ENCODE measurements at places on chromosomes 13 and 19. TPM values are rescaled to one million over a fixed set of nuclear protein-coding genes. Genes with fewer than 3 reads are reported as not detected.

KLHL1 gene
- not detected for total RNA-seq

DNA sequence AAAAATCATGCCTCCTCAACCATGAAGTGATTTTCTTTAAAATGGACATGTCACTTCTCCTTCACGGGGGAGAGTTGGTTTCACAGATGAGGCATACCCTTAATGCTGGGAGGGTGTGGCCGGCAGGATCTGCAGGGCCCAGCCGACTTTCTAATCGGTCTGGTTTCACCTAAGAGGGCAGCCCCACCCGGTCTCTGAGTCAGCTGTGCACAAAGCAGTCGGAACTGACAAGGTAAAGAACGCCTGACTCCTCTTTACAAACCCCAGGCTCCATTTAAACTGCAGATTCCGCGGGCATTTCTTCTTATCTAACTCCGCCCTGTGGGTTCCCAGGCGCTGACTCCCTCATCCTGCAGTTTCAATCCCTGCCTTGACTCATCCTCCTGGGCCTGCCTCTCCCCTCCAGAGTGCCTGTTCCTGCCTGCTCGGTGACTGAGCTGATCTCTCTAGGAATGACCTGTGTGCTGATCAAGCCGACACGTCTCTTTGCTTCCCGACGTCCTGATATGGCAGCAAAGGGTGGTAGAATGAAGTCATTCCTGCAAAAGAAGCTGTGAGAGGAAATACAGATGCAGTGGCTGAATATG, 63.4 kb downstream of the EFNB2 start:
- H3K27ac ChIP-seq, result peak overlapping the region; percentile 11
- no peaks in the 10 kb centered on the region for H3K27me3 ChIP-seq
- H3K36me3 ChIP-seq, result no peaks in the 10 kb centered on the region

DNA sequence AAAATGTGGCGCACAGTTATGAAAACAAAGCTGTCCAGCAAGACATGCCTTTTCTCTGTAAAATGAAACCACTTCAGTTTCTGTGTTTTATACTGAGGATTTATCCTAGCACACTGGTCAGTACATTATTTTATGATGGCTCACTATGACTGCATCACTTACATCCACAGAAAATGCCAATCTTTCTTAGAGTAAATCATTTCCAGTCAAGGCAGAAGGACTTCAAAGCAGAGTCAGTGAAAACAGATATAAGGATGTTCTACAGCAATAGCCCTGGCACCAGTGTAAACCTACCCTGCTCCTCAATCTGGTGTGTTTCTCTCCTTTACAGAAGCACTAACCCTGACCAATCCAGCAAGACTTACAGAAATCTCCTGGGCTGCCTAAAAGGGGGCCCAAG, 473.5 kb downstream of the GPC6 start:
- no peaks in the 10 kb centered on the region for H3K4me1 ChIP-seq
- DNase-seq, result no peak
- H3K27me3 ChIP-seq, result no peaks in the 10 kb centered on the region
- no peak overlapping the region for H3K4me3 ChIP-seq

LGALS7B gene
- not detected for total RNA-seq

GRCh38 chr19:16581145-16581970, 9.1 kb upstream of the SLC35E1 start:
- no peak overlapping the region for H3K4me3 ChIP-seq
- H3K27ac ChIP-seq, result peak overlapping the region; percentile 62
- H3K4me1 ChIP-seq, result peaks cover 76% of the 10 kb centered on the region
- H3K27me3 ChIP-seq, result no peaks in the 10 kb centered on the region
- DNase-seq, result peak; percentile 79

PRSS57 gene
- total RNA-seq, result not detected

DNA sequence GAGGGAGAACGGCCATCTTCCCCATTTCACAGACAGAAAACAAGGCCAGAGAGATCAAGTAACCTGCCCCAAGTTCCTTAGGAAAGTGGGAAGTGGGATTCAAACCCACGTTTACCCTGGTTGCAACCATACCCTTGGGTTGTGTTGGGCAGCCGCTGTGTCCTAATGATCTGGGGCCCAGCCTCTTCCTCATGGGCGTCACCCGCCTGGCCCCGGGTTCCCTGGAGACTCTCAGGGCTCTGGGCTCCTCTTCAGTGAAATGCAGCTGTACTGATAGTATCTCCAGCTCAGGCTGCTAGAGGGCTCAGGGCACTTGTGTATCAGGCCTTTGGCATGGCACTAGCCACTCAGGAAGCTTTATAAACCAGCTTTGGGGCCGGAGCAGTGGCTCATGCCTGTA, 9.8 kb downstream of the TMED1 start:
- no peaks in the 10 kb centered on the region for H3K27me3 ChIP-seq
- H3K27ac ChIP-seq, result no peak overlapping the region
- DNase-seq, result no peak
- H3K36me3 ChIP-seq, result peaks cover 95% of the 10 kb centered on the region
- no peak overlapping the region for H3K4me3 ChIP-seq

GRCh38 chr19:10699650-10700335, 1.4 kb upstream of the QTRT1 start:
- H3K4me1 ChIP-seq, result peaks cover 23% of the 10 kb centered on the region
- H3K27ac ChIP-seq, result no peak overlapping the region
- no peak for DNase-seq
- H3K36me3 ChIP-seq, result peaks cover 4% of the 10 kb centered on the region
- no peaks in the 10 kb centered on the region for H3K27me3 ChIP-seq
- H3K4me3 ChIP-seq, result no peak overlapping the region

KLK12 gene
- total RNA-seq, result not detected

DNA sequence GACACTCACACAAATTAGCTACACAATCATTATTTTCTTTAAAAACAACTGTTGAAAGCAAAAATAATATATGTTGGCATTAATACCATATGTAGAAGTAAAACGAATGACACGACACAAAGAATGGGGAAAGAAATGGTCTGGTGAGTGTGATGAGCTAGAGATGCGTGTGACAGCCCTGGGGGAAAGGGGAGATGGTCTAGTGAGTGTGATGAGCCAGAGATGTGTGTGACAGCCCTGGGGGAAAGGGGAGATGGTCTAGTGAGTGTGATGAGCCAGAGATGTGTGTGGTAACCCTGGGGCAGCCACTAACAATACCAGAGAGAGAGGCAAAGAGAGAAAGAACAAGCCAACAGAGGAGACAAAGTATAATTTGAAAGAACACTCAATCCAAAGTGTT, 22.3 kb upstream of the LAMP1 start:
- H3K27me3 ChIP-seq, result no peaks in the 10 kb centered on the region
- H3K4me3 ChIP-seq, result no peak overlapping the region
- peaks cover 6% of the 10 kb centered on the region for H3K4me1 ChIP-seq
- DNase-seq, result no peak

DNA sequence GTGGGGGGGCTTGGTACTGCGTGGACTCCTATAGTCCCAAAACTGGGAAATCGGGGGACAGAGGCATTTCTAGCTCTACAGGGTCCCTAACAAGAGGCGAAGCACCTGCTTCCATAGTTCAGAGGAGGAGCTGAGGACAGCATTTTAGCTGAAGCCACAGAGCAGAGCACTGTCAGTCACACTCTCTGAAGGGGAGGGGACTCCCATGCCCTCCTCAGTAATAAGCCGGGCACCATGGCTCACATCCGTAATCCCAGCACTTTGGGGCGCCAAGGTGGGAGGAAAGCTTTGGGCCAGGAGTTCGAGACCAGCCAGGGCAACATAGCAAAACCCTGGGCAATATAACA, 3.8 kb downstream of the NPAS1 start:
- H3K27me3 ChIP-seq, result peaks cover 54% of the 10 kb centered on the region
- no peak overlapping the region for H3K4me3 ChIP-seq
- H3K36me3 ChIP-seq, result no peaks in the 10 kb centered on the region
- H3K4me1 ChIP-seq, result peaks cover 15% of the 10 kb centered on the region
- H3K27ac ChIP-seq, result no peak overlapping the region

TEX29 gene
- total RNA-seq, result not detected

SDHAF1 gene
- 12.4 TPM for total RNA-seq

ZNF837 gene
- 0.71 TPM for total RNA-seq

DNA sequence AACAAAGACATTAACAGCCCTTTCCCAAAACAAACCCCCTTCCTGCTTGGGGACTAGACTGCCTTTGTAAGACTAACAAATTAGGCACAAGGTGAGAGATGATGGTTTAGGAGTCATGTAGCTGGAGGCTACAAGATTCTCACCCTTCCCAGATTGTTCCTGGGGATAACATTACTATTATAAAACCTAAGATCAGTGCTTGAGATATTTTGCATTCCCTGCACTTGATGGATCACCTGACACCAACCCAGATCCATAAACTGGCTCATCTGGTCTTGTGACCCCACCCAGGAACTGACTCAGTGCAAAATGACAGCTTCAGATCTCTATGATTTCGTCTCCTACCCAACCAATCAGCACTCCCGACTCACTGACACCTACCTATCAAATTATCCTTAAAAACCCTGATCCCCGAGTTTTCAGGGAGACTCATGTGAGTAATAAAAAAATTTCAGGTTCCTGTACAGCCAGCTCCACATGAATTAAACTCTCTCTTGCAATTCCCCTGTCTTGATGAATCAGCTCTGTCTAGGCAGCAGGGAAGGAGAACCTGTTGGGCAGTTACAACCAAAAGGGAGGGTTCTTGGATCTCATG, 2.4 kb upstream of the ZNF616 start:
- H3K27ac ChIP-seq, result no peak overlapping the region
- no peaks in the 10 kb centered on the region for H3K27me3 ChIP-seq
- H3K4me3 ChIP-seq, result no peak overlapping the region
- H3K36me3 ChIP-seq, result no peaks in the 10 kb centered on the region
- H3K4me1 ChIP-seq, result peaks cover 19% of the 10 kb centered on the region
- DNase-seq, result no peak

DNA sequence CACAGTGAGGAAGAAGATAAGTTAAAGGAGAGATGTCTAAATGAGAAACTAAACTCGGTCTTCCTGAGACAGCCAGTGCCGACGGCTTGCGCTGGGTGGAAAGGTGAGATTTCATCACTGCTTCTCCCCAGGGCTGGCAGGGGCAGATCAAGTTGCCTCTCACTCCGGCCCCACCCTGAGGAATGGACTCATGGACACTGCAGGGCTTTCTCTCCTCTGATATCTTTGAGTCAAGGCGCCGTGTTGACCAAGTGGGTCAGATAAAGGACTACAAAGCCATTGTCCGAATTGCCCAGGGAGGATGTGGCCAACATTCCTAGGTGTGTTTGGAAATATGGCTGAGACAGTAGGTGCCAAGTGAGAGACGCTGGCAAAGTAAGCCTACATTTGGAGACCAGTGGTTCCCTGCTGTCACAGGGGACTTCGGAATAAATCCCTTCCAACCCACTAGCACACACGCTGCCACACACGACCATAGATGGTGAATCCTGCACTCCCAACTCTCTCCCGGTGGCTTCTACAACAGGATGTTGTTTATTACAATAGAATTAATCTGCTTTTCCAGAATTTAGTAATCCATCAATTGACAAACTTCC, 156.5 kb upstream of the TSC22D1 start:
- no peak for DNase-seq
- no peaks in the 10 kb centered on the region for H3K36me3 ChIP-seq
- no peak overlapping the region for H3K27ac ChIP-seq
- no peak overlapping the region for H3K4me3 ChIP-seq
- no peaks in the 10 kb centered on the region for H3K4me1 ChIP-seq

DNA sequence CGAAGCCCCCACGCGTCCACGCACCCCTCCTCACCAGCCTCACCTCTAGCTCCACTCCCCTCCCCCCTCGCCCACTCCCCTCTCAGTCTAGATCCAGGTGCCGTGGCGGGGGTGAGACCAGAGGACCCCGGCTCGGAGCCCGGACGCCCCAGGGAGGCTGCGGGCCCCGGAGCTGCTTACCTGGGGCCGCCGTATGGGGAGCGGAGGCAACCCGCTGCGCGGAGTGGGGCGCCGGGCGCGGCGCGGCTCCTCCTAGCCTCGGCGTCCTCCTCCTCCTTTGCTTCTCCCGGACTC, 353 bp downstream of the ENOX1 start:
- H3K27ac ChIP-seq, result peak overlapping the region; percentile 83
- peaks cover 38% of the 10 kb centered on the region for H3K4me1 ChIP-seq
- no peak for DNase-seq
- H3K27me3 ChIP-seq, result peaks cover 10% of the 10 kb centered on the region

TMEM221 gene
- not detected for total RNA-seq

GRCh38 chr19:45368737-45369340, 1.5 kb downstream of the ERCC2 start:
- no peak overlapping the region for H3K4me3 ChIP-seq
- no peak overlapping the region for H3K27ac ChIP-seq
- H3K36me3 ChIP-seq, result no peaks in the 10 kb centered on the region
- no peaks in the 10 kb centered on the region for H3K27me3 ChIP-seq
- no peak for DNase-seq

WDR88 gene
- not detected for total RNA-seq

DNA sequence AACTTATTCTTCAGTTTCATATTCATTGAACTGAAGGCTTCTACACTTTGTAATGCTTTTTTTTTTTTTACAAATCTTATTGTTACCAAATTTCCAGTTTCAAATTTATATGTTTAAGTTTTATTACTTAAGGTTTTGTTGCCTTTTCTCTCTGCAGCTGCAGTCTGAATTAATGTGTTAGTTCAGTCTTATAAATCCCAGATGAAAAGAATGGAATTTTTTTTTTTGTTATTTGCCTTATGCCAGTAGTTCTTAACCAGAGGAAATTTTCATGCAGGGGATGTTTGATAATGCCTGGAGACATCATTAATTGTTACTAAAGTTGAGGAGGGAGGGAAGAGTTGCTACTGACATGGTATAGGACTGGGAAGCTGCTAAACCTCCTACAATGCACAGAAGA, 367.9 kb upstream of the SPRY2 start:
- H3K4me1 ChIP-seq, result no peaks in the 10 kb centered on the region
- H3K4me3 ChIP-seq, result no peak overlapping the region
- no peak overlapping the region for H3K27ac ChIP-seq
- no peak for DNase-seq
- no peaks in the 10 kb centered on the region for H3K27me3 ChIP-seq

All from heart left ventricle (tissue), 16 donors.